Smooth muscle cell of the brain vasculature (primary cell): ENCODE measurements at places on chromosomes 6 and 20.

DNA sequence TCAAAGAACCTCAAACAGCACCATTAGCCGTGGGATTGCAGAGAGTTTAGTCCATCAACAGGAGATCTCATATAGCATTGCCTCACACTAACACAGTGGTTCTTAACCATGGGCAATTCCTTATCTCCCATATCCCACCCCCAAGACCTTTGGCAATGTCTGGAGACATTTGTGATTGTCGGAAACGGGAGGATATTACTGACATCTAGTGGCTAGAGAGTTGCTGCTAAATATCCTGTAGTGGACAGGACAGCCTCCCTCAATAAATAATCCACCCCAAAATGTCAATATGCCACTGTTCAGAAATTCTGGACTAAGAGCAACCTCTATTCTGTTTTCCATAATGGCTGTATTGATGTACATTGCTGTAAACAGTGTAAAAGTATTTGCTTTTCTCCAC is 210.1 kb upstream of the CCN2 start:
- DNase-seq: no peak

DNA sequence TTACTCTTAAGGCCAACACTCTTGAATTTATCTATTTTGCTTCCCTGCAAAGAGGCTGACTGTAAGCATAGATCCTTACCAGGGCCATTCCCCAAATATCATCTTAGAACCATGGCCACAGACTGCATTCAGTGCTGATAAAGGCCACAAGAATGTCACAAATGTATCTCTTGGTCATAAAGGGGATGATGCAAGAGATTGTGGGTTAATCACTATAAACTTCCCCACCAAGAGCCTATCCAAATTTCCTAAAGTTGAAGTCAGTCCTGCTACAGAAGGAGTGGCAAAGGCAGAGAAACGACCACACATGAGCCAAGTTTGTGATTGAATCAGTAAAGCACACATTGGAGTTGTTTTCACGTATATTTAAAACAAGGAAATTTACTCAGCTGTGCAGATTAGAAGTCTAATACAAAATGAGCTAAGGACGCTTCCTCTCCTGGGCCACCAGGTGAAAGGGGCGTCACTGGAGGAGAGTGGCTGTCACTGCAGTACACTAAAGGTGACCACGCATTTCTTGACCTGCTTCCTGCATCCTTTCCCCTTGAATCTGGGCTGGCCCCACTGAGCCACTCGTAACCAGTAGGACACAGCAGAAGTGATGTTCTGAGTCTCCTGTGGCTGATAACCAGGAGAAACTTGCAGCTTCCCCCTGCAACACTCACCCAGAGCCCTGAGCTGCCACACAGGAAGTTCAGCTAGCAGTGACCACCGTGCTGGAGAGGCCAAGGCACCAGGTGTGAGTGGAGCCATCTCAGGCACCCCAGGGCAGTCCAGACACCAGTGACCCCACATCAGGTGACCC is 181.9 kb downstream of the SYNDIG1 start:
- no peak for DNase-seq

DNA sequence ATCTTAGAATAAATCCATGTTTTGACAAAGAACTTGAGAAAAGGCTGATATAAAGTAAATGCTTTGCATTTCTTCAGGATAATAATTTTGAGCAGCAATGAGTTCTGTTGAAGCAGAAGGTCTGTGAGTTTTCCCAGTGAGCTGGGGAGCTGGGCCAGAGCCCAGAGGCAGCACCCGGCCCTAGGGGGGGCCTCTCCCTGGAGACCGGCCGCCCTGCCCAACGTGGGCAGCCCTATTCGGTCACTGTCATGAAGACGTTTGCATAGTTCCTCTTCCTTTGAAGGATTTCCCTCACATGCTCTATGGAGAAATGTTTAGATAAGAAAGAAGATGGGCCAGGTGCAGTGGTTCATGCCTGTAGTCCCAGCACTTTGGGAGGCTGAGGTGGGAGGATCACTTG is 404.8 kb downstream of the THBS2 start:
- DNase-seq: no peak

GRCh38 chr6:30231067-30231466 is 17.9 kb upstream of the TRIM26 start:
- no peak for DNase-seq

- DNase-seq: no peak
Observed at GRCh38 chr6:129552413-129552812, 157.6 kb downstream of the ARHGAP18 start.

DNA sequence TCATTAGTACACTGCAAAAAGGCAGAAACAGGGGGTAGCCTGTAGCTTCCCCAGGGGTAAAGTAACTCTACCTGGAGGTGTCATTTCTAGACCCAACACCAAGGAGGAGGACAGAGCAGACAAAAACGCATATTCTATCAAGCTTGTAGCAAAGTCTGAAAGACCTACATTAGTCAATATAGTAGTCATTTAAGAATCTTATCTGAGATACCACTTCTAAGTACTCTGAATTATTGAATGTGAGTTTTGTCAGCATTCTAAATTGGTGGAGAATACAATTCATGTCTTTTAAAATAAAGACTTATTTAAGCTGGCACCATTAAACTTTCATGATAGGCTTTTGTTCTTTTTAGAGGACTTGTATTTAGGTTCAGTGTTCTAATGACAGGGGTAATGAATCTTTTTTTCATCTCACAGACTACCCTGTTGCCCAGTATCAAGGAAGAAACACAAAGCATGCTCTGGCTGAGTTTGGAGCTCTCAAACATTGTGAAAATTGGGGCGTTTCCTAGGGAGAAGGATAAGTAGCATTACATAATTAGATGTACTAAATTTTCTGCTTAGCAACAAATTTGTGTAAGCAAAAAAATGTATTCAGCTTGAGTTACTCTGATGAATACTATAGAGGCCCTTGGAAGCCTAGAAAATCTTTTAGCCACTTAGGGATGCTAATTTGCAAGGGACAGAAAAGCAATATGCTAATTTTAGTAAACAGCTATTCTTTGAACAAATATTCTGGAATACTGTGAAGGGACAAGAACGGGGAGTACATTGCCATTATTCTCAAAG is 255.4 kb upstream of the HSF2 start:
- DNase-seq: no peak

GRCh38 chr6:43878823-43879495 is 108.9 kb downstream of the VEGFA start:
- DNase-seq: no peak

GRCh38 chr6:151239603-151240035 is at the start of gene AKAP12:
TSS of gene AKAP12 (plus strand) at chr6:151239967. CDS start at chr6:151240563, 596 bp downstream.
- no peak for DNase-seq

DNA sequence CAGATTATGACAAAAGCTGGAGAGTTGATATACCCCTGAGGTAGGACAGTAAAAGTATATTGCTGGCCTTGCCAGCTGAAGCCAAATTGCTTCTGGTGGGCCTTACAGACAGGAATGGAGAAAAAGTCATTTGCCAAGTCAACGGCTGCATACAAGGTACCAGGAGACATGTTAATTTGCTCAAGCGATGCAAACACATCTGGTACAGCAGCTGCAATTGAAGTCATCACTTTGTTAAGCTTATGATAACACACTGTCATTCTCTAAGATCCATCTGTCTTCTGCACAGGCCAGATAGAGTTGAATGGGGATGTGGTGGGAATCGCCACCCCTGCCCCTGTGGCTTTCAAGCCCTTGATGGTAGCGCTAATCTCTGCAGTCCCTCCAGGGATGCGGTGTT is 40.4 kb upstream of the POPDC3 start:
- DNase-seq: no peak

DNA sequence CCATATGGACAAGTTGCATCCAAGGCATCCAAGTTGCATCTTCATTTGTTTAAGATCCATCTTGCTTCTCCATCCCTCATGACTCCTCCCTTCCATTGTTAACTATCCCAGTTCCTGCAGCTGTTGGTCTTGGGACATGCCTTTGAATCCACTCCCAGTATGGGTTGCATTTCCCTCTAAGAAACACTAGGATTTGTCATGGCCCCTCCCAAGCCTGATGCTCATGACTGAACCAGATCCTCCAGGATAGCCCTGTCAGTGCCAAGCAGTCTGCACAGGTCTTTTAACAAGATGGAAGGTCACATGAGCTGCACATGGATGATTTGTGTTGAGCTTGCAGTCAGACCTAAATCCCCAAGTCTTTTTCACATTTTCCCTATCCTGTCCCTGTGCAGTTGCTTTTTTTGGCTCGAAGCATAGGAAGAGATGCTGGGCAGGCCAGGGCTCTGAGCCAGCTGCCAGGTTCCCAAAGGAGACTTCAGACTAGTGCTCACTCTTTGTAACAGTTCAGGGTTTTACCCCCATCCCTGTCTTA is 4.2 kb downstream of the PPP2R5D start:
- no peak for DNase-seq

DNA sequence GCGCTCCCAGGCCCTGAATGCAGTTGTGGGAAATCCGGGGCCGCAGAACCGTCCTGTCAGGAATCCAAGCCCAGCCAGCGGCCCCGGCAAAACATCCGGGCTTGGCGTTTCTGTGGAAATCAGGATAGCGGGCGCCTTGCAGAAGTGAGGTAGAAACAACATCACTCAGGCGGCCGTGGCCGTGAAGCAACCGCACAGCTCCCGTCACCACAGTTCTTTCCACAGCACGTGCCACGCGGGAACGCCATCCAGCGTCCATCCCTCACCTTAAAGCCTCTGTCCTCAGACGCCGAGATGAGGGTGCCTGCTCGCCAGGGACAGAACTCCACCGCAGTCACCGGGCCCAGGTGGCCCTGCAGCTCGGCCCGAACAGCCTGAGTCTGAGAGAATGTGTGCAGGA is 34.1 kb downstream of the WDR27 start:
- no peak for DNase-seq

DNA sequence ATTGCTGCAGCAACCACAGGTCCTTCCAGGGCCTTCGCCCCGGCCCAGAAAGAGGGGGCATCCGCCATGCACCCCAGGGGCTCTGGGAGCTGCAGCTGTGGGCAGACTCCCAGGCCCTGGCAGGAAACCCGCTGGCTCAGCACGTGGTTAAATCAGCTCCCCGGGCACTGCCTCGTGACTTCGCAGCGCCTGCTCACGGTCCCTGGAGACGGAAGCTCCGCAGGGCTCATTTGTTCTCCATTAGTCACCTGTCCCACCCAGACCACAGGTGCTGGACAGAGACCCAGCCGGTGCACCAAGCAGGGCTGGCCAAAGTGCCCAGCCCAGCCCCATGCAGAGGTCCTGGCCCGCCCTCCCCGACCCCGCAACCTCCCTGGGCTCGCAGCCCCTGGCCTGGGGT is 14.7 kb downstream of the KCNQ2 start:
- DNase-seq: no peak

GRCh38 chr6:170444056-170444591 is 109.0 kb downstream of the PSMB1 start:
- no peak for DNase-seq

GRCh38 chr20:21364413-21364812 is 32.9 kb downstream of the NKX2-4 start:
- DNase-seq: no peak
